ENCODE measurements at places on chromosomes 6 and 20.

DNA sequence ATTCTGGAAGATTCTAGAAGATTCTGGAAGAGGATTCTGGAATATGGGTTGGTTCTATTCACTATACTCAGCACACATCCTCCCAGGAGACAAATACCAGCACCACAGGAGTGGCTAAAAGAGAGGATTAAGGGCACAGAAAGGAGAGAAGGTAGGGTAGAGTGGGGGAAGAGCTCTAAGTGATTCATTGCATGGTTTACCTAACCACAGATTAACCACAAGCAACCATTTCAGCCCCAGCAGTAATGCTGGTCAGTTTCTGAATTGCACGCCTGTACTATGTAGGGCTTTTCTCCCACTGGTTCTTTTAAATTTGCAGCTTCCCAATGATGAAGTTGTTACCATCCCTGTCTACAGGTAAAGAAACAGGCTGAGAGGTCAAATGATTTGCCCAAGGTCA, 192.7 kb upstream of the PMEPA1 start:
- DNase-seq, result no peak

DNA sequence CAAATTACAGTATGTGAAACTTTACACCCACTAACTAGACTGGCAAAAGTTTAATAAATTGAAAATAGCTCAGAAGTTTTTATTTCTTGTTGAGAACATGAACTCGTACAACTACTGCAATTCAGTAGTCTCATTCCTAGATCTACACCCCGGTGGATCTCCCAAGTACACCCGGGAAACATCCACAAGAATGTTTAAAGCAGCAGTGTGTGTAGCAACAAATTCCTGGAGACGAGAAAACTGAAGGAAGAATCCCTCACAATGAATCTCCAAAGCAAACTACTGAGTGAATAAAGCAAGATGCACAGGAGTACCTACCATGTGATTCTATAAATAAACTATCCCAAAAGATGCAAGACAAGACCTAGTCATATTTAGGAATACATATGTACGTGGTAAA, 954.0 kb upstream of the MAP3K7 start:
- DNase-seq, result no peak

DNA sequence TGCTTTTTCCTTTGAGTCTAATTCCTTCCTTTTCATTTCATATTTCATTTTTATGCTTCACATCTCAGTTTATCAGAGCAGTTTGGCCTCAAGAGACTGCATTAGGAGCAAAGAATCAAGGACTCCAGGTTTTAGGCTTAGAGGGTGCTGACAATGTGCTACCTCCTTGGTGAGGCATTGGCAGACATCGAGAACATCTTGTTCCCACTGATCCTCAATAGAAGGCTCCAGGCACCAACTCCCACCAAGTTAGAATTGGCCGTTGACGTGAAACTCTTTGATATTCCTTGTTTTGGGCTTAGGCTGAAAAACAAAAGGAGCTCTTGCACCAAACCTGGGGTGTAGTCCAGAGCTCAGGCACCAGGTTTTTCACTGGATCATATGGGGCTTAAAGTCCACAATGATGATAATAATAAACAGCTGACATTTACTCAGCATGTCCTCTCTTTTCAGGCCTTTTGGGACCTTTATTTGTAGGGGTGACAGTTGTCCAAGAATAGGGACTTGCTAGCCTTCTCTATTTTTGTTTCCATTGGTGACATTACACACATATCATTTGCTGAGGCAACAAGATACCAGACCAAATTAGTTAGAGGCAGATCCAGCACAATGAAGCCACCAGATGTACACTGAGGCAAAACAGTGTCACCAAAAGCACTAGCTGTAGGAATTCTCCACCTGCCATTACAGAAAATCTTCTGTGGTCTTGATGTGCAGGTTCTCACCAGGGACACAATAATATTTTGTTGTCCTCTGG, 81.0 kb upstream of the ENPP5 start:
- DNase-seq, result no peak

DNA sequence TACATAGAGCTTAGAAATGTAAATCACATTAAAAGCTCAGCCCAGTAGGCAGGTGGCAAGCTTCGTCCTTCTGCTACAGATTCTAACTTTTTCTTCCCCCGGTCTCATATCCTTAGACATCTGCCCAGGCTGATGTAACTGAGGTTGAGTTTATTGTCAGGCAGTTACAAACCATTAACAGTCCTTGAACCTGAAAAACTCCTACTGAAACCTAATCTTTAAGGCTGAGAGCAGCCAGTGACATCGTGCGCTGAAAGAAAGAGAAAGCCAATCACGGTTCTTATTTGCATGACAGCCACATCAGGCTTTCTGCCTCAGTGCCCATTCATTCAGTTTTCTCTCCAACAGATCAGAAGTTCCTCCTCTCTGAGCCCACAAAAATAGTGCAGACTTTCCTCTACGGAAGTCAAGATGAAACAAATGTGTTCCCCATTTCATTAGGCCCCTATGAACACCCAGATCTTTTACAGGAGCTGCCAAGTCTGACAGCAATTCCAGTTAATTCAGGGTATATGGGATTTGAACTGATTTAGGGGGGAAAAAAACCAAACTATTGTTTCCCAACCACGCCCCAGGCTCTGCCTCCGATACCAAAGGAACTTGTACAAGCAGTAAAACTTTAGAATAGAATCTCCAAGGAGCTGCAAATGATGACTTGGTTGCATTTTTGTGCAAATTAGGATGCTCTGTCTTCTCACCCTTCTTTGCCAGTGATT, at the start of gene NHSL1:
Gene NHSL1 (minus strand): TSS at position 192 of the 716 bp plus-strand sequence. CDS start 204 bp downstream, outside the sequence.
- no peak for DNase-seq

DNA sequence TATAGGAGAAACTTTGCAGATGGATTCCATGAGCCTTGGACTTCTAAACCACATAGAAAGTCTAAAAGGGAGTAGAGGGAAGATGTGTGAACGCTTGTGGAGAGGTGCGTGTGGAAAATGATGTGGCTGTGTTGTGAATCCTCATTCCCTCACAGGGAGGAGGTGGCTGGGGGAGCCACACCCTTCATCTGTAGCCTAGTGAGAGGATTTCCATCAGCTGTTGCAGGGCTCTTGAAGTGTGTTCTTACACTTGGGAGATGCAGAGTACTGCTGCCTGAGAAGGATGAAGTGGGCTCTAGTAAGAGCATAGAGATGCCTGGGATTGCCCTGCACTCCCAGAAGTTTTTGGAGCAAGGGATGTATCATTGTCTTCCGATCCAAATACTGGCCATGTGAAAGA, 279.6 kb downstream of the QKI start:
- no peak for DNase-seq

DNA sequence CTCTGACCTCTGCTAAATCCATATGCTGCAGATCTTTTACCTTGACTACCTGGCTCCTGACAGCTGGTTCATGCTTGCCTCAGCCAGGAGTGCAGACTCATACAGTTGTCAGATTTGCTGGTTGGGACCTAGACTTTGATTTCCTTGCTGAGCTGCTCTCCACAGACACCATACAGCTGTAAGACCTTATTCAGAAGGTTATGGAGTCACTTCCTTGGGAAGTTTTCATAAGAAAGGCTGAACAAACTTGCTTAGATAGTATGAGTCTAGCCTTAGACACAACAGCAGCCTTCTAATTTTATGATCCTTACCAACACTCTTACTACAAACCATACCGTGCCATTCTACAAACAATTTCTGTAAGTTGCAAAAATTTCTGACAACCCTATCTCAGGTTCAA, 102.9 kb downstream of the EDN1 start:
- DNase-seq, result no peak

- no peak for DNase-seq
These were observed 42.7 kb downstream of the MAFB start for GRCh38 chr20:40646361-40646760.
